ENCODE measurements at places on chromosomes 13 and 19.

DNA sequence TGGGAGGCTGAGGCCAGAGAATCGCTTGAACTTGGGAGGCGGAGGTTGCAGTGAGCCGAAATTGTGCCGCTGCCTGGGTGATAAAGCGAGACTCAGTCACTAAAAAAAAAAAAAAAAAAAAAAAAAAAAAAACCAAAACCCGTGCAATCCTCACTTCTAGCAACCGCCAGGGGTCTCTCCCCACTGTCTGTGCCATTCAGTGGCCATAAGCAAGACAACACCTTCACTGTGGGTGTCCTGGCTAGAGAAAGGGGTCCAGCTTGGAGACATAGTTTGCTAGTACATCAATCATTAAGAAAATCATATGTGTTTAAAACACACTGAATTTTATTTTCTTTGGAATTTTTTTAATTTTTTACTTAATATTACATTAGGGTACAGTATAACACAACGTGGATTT, 68.2 kb downstream of the RASL11A start:
- no peak for DNase-seq

GRCh38 chr13:74414458-74414857, 280.3 kb upstream of the KLF12 start:
- no peak for DNase-seq

DNA sequence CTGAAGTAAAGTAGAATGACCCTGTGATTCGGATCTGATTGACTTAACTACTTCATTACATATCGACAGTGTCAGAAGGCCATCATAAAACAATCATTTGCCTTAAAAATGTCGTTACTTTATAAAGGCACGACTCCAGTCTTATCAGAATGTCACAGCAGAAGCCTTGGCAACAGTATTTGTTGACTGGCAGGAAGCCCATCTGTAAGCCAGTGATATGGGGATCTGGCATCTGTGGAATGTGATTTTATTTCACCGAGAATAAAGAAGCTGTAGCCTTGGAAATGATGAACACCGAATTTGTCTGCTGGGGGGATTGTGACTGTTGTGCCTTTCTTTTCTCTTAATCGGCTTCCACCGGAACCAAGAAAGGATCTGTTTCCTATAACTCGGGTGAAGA, 362.5 kb downstream of the TDRD3 start:
- DNase-seq: no peak

DNA sequence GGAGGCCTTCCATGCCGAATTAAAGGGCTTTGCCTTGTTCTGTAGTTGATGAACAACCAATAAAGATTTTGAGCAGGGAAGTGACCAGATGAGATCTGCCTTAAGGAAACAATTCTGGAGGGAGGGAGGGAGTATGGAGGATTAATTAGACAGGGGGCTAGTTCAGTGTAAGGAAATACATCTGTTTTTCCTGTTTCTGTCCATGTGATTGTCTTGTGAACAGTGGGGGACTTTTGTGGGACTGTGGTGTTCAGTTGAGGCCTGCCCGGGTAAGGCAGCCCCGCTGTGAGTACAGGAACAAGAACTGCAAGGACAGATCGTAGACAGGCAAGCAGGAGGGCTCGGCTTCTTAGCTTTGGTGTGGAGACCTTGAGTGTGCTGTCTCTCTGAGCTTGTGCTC, 59.0 kb downstream of the DGKH start:
- no peak for DNase-seq

DNA sequence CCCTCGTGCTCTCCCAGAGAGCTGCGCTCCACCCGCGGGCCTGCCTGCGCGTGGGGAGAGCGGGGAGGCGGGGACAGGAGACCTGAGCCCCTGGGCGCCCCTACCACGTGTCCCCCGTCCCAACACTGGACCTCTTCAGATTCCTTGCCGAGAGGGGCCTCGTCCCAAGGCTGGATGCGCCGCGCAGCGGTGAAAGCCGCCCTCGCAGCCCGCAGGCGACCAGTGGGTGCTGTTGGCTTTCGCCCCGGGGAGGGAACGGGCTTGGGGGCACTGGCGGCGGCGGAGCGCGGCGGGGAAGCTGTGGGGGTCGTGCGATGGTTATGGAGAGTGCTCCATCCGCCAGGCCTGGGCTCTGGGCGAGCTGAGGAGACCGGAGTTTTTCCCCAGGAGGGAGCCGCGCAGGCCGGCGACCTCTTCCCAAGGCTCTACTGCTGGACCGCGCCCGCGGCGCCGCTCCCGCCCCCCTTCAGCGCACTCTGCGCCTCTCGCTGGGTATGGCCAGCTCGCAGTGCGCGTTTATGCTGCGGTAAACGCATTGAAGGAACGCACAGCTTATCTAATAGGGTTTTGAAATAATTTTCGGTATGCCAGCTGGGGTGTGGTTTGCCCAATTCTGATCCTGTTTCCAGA, 17.2 kb upstream of the RNF17 start:
- DNase-seq: no peak

GRCh38 chr19:46428239-46429135, at the start of gene PNMA8C:
Gene PNMA8C, minus strand, starts transcription at chr19:46428936. Its CDS starts 577 bp downstream, at chr19:46428359.
- DNase-seq: no peak

DNA sequence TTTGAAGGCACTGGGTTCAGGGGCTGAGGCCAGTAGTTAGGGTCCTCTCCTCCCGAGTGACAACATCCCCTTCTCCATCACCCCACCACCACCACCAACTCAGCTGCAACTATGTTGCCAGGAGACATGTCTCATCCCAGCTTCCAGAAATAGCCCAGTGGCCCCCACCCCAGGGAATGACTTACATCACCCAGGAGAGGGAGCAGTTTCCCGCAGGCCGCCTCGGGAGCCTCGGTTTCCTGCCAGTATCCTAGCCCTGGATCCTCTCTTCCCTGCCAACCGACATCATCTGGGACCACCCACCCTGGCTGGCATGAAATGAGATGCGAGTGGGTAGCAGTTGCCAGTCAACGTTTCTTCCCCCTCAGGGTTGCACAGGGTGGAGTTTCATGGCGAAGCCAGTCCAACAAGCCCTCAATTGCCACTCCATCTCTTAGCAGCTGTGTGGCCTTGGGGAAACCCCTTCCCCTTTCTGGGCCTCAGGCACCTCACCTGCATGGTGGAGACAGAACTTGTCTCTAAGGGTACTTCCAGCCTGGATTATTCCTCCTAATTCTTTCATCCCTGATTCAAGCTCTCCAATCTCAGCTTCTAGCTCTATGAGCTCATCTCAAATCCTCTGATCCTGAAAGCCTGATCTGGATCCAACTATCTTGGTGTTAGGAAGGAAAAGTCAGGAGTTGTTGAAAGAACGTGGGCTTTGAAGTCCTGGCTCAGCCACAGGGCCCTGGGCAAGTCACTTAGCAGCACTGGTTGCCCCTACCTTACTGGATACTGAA, 3.9 kb upstream of the GSK3A start:
- DNase-seq: no peak

GRCh38 chr13:107832500-107833100, 382.7 kb downstream of the LIG4 start:
- DNase-seq: no peak

DNA sequence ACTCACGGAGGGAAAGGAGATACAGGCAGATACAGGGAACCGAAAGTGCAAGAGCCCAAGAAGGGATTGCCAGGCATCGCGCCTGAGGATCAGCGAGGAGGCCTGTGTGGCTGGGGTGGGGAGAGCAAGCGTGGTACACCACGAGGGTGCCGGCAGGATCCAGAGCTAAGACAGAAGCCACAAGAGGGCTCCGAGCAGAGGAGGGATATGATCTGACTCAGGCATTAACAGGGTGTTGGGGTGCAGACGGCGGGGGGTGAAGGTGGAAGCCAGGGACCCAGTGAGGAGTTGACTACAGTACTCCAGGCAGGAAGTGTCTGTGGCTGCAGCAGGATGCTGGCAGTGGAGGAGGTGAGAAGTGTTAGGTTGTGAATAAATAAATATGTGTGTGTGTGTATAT, 5.4 kb upstream of the PPP1R37 start:
- no peak for DNase-seq

DNA sequence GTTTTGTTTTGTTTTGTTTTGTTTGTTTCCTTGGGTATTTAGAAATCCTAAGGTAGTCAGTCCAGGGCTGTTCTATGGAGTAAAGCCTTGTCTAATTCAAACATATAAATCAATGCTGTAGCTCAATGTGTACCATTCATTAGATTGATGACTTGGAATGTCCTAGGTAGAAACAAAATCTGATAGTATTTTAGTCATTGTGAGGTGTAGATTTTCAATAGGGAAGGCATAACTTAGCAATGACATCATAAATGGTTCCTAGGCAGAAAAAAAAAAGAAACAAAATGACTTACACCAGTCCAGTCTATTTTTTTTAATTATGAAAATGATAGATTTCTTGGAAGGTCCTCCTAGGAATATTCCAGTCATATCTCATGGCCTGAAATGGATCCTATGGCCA, 189.9 kb downstream of the SPRY2 start:
- DNase-seq: no peak

DNA sequence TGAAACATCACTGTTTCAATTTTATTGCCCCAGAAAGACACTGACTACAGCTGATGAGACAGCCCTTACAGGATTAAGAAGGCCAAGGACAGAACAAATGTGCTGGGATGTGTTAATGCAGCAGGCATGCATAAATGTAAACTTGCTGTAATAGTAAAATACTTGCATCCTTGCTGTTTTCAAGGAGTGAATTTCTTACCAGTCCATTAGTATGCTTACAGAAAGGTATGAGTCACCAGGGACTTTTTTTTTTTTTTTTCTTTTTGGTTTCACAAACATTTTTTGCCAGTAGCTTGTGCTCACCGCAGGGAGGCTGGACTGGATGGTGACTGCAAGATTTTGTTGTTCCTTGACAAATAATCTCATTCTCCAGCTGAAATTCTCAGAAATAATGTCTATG, 55.1 kb downstream of the GPR180 start:
- no peak for DNase-seq

DNA sequence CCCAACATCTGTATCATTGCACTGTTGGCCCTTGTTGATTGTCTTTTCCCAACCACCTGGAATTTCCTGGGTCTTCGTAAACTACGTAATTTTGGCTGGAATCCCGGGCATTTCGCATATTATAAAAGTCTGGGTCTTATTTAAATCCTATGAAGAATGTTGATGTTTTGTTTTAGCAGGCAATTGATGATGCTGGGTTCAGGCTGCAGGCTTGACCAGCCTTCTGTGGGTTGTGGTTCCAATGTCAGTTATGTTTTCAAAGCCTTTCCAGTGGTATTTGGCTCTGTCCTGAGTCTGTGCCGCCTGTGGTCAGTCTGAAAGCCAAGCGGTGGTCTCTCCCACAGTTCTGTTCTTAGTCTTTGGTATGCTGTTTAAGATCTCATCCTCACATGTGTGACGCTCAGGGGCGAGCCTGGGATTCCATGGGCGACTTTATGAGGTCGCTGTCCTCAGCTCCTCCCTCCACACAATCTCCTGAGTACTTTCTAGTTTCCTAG, 12.4 kb downstream of the SLC35E1 start:
- no peak for DNase-seq

- DNase-seq: no peak
Observed at GRCh38 chr19:31013384-31014020, 335.7 kb downstream of the TSHZ3 start.

DNA sequence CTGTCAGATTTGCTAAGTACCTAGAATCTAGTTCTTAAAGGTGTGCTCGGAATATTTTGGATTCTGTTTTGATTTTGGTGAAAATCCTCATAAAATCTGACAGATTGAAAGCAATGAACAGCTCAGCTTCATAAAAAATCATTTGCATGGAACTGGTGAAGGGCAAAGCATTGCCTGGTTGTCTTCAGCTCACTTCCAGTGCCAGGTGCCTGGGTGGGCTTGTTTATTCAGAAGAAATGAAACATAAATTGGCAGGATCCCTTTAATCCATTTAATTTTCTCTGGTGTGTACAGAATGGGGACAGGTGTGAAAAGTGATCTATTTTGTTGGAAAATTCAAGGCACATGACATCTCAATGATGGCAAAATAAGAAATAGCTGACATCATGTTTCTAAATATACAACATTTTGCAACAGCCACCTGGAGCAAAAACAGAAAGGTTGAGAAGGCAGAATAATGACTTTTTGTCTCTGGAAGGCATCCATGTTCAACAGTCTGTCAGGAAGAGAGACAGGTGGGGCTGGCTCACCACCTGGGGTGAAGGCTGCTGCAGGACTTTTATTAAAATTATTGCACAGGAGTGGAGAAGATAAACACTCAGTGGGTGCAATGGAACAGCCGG, 52.2 kb downstream of the RFC3 start:
- no peak for DNase-seq

DNA sequence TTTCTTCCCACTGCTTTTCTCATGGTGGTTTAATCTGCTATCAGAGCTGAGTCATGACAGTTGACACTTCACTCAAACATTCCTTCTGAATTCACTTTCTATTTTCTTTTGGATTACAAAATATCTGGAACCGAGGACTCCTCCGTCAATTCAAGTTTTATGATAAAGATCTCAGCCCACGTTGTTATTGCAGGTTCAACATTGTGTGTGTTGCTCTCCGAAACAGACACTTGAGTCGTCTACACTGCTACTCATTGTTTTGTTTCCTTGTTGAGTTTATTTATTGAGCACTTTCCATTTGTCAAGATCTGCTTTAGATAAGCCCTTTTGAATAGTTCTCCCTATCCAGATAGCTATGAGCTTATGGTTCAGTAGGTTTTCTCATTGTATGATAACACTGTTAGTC, 636.1 kb upstream of the GPC6 start:
- no peak for DNase-seq

DNA sequence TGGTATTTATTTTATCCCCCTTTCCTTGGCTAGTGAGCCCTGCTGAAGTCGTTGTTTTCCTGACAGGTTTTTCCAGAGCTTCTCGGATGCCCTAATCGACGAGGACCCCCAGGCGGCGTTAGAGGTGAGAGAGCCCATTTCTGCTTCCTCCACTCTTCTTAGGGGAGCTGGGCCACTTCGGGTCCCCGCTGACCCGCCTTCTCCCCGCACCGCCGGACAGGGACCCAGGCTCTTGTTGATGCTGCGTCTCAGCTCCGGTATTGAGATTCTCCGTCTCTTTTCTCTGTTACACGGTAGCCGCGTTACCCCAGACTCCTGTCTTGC, 306 bp downstream of the SUGT1 start:
- peak; percentile 88 for DNase-seq

GRCh38 chr13:24065176-24065575, 95.3 kb upstream of the SPATA13 start:
- DNase-seq: no peak

GRCh38 chr19:40089462-40089861, 1.3 kb downstream of the ZNF780A start:
- DNase-seq: no peak

- DNase-seq: no peak
Observed at GRCh38 chr19:38229585-38230073, 5.6 kb upstream of the DPF1 start.

GRCh38 chr13:110507678-110508381, 53.7 kb downstream of the RAB20 start:
- no peak for DNase-seq

DNA sequence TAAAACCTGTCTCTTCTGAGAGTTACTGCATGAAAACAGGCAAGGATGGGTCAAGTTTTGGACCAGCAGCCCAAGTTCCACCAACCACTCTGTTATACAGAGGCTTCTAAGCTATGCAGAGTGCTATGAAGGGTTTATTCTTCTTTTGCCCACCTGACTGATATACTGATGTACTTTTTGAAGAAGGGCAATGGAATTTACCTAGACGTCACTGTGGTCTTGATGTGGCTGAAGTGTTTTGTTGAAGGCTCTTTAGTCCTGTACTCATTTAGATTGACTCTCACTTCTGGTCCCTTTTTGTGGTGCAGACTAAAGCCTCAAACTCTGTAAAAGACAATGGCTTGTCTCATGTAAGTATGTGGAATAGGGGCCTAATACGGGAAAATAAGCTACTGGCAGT, 92.0 kb downstream of the DGKH start:
- DNase-seq: no peak
